Amygdala (tissue), 56 donors: ENCODE measurements at places on chromosomes 12 and 14.

DNA sequence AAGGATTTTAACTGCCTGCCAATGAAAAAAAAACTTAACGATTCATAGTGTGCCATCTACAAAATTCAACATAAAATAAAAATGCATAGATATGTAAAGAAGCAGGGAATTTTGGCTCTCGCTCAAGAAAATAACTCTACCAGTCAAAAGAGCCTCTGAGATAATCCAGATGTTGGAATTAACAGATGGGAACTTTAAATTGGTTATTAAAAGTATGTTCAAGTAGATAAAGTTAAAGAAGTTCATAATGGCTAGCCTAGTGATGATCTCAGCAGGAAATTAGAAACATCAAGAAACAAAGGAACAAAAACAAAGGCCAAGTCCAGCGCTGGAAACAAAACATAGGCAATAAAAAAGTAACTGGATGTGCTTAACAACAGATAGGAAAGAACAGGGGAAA lies 23.1 kb downstream of the PIK3C2G start:
- DNase-seq, result no peak

- DNase-seq, result no peak
Measured at GRCh38 chr14:52049721-52050588, 18.9 kb downstream of the NID2 start.

GRCh38 chr14:63267171-63267570 lies 51.6 kb downstream of the GPHB5 start:
- DNase-seq, result no peak

DNA sequence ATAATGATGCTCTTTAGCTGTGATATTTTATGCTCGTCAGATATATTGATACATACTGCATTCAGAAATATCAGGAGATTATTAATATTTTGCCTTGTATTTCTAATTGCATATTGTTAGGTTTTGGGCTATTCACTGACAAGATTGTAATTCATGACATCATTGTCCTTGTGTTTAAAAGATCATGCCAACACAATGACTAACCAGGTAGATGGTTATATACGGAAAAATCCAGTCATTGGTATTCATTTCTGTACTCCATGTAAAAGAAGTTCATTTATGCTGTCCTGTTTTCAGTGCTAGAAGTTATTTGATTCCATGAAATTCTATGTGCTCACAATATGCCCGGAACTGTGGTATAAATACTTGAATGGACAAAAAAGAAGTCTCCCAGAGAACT lies 107.5 kb downstream of the KITLG start:
- no peak for DNase-seq

- DNase-seq, result no peak
Measured at GRCh38 chr14:62939970-62940369, 105.3 kb downstream of the KCNH5 start.

GRCh38 chr12:12592930-12593329 lies 18.7 kb upstream of the CREBL2 start:
- DNase-seq, result no peak

DNA sequence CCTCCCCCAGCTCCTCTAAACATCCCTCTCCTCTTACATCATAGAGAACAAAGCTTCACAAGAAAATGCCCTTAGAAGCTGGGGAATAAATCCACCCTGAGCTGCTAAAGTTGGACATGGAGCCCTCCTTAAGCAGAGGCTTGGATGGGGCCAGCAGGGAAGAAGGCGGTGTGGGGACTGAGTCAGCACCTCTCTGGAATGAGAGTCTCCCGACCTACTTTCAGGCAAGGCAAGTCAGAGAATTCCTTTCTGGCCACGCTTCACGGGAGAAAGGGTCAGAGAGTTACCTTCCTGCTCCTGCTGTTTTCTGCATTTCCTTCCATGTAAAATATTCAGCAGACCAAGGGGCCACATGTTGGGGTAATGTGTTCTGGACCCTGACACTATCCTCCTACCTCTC lies 113.3 kb upstream of the PRB2 start:
- DNase-seq, result no peak

DNA sequence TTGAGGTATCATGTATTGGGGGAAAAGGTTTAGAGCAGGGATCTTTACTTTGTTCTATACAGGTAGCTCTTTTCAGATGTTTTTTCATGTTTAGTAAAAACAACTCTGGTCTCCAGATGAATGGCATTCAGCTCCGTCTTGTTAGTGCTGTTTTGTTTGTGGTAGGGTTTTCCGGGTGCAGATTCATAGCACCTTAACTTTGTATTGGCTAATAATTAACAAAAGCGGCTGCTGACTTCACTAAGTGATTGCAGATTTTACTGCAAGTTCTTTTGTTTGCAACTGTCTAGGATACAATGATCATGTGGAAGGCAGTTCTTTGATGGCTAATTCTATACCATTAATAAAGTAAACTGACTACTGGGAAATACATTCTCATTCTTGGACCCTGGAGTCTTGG lies 32.2 kb upstream of the BHLHE41 start:
- no peak for DNase-seq

GRCh38 chr12:12943586-12944260 lies 8.2 kb downstream of the GPRC5D start:
- DNase-seq, result no peak

DNA sequence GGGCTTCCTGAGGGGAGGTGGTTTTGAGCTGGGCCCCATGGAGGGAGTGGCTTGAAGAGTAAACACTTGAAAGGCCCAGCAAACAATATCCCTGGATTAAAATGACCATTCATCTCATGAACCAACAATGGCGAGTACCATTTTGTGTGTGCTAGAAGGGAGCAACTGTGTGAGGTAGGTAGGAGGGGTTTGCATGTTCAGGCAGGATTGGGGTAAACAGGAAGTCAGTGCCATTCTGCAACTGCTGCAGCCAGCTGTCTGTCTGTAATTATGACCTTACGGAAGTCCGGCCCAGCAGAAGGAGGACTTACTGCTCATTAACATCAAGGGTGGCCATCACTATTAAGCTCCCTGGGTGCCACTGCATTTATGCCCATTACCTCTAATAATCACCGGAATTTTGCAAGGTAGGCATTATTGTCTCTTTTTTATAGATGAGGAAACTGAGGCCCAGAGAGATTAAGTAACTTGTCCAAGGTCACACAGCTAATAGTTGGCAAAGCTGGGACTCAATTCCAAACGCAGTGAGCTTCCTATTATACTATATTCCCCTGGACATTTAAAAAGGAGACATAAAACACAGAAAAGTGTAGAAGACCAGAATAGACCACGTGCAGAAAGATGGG lies 16.6 kb upstream of the IFI27L2 start:
- DNase-seq, result no peak

- DNase-seq, result no peak
Measured at GRCh38 chr14:101076451-101077198, 173.1 kb upstream of the RTL1 start.

DNA sequence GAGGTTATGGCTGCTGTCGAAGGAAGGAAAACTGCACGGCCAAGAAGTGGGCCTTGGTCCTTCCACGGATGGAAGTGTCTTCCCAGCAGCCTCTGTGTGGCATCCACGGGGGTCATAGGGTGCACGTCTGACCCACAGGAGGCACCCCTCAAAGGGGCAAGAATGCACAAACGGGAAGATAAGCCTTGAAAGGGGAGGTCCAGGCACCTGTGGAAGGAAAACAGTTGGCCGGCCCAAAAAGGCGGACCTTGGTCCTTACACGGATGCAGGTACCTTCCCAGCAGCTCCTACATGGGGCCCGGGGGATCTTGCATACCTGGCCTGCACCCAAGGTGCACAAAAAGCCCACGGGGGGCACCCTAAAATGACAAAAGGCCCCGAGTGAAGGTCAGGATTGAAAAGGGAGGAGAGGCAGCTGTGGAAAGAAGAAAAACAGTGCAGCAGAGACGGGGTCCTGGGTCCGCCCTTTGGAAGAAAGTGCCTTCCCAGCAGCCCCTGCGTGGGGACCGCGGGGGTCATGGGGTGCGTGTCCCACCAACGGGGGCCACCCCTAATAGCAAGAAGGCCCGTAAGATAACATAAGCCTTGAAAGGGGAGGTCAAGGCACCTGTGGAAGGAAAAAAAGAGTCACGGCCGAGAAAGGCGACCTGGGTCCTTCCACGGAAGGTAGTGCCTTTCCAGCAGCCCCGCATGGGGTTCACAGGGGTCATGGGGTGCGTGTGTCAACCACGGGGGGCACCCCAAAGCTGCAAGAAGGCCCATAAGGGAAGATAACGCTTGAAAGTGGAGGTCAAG lies 276.1 kb downstream of the ALG10 start:
- DNase-seq, result no peak

DNA sequence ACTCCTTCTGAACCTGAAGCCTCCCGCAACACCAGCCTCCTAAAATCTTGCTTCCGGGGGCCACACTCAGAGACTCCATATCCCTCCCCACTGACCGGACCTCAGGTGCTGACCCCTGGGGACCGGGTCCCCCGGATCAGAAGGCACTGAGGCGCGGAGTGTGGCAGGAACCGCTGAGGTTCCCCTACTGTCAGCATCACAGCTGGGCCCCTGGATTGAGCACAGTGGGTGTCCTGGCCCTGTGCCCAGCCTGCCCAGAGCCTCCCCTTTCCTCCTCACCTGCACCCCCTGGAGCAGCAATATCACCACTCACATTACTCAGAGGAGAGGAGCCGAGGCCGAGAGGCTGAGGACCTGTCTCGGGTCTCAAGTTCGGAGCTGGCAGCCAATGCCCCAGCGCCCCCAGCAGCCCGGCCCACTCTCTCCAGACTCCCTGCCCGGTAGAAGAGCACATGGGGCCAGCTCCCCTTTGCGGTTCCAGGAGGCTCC lies 101.2 kb upstream of the EIF5 start:
- DNase-seq, result no peak

GRCh38 chr12:107399046-107399445 lies 286.6 kb upstream of the PWP1 start:
- no peak for DNase-seq

DNA sequence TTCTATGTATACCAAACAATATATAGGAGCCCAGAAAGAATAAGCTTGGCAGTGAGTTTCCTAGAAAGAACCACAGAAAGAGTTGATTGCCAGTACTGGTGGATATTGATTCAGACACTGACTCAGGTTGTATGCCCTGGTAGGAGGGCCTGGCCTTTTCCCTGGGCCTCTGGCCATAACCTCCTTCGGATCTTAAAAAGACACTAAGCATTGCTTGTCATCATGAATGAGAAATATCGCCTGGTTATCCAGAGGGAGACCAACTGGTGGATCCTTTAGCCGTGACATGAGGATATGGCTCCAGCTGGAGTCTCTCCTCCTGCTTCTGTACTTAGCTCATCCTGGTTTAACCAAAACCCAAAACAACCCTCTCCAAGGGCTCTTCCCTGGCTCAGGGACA lies 231.5 kb downstream of the MSRB3 start:
- no peak for DNase-seq

- DNase-seq, result no peak
Measured at GRCh38 chr12:39380090-39380489, 62.8 kb downstream of the KIF21A start.

- no peak for DNase-seq
Measured at GRCh38 chr14:64945431-64946178, 3.1 kb upstream of the GPX2 start.

DNA sequence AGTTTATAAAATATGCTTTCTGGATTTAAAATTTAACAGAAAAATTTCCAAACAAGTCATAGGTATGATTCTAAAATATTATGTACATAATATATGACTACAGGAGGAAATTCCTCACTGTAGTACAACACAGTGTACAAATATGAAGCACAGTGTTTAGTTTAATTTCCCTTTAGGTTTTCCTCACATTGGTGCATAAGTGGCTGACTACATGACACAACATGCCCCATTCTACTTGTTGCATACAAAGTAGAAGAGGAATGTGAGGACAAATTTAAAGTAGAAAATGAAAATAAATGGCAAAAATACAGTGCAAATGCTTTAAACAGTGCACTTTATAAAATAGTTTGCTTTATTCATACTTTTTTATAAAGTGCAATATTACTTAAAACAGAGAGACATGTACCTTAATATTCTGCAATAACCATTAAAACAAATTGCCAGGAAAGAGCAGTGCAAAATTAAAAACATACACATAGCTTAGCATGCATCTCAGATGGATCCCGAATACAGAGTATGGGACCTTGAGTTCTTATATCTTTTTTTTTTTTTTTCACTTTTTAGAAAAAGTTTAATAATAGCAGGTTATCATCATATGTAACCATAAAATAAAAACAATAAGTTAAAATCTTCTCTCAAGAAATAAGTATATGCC lies 54.8 kb upstream of the TTC7B start:
- no peak for DNase-seq

GRCh38 chr14:51674294-51675002 lies 22.7 kb downstream of the FRMD6 start:
- no peak for DNase-seq

GRCh38 chr14:61150851-61151250 lies 130.3 kb downstream of the TMEM30B start:
- no peak for DNase-seq

- no peak for DNase-seq
Measured at GRCh38 chr14:71698027-71698426, 234.2 kb upstream of the RGS6 start.

DNA sequence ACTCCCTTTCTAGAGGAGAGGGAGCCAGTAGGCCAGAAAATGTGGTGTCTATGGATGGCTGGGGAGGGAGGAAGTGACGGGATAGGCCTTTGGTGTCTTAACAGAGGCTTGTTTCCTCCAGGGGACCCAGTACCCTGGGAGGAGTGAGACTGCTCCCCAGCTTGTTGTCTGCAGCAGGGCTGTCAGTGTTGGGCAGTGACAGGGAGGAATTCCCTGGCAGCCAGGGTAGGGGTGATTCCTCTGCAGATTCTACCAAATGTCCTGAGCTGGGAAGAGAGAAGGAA lies 64.0 kb downstream of the GALNT16 start:
- no peak for DNase-seq

- no peak for DNase-seq
Measured at GRCh38 chr14:82647088-82647810, 1113.6 kb upstream of the SEL1L start.

DNA sequence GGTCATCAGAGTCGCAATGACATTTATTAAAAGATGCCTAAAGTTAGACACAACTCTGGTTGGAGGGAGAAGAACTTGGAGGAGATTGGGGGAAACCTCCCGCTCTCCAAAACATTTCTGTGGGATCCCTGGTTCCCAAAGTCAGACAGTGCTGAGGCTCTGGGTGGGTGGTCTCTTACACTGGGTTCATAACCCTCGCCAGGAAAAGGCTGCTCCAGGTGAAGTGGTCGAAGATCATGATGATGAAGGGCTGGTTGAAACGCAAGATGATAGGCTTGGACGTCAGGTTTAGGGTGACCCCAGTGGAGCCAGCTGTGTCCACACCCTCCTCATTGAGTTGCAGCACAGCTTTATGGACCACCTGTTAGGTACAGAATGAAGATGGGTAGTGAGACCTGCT lies 11.2 kb upstream of the SERPINA10 start:
- no peak for DNase-seq

DNA sequence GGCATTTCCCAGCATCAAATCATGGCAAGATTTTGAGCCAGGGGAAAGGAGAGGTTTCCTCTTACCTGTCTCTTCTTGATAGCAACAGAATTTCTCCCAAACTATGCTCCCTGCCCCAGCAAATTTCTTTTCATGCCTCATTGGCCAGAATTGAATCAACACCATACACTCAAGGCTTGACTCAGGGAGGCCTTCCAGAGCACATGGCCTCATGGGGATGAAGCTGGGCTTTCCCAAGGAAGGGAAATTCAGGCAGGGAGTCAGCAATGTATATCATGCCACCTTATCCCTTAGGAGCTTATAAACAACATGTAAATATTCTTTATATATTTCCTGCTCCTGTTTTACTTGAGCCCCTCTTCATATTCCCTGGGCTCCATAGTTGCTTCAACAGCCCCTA lies 62.1 kb downstream of the ARF6 start:
- DNase-seq, result no peak

GRCh38 chr14:63275611-63276010 lies 43.1 kb downstream of the GPHB5 start:
- DNase-seq, result no peak
